Stimulated activated CD8-positive, alpha-beta memory T cell treated with anti-CD3 and anti-CD28 coated beads, Interleukin-7, amount 100 ng/mL, for 1 hour (primary cell): ENCODE measurements at places on chromosomes 6 and 20.

- no peak for DNase-seq
Observed at GRCh38 chr6:26254724-26255123, 110.3 kb upstream of the BTN3A2 start.

DNA sequence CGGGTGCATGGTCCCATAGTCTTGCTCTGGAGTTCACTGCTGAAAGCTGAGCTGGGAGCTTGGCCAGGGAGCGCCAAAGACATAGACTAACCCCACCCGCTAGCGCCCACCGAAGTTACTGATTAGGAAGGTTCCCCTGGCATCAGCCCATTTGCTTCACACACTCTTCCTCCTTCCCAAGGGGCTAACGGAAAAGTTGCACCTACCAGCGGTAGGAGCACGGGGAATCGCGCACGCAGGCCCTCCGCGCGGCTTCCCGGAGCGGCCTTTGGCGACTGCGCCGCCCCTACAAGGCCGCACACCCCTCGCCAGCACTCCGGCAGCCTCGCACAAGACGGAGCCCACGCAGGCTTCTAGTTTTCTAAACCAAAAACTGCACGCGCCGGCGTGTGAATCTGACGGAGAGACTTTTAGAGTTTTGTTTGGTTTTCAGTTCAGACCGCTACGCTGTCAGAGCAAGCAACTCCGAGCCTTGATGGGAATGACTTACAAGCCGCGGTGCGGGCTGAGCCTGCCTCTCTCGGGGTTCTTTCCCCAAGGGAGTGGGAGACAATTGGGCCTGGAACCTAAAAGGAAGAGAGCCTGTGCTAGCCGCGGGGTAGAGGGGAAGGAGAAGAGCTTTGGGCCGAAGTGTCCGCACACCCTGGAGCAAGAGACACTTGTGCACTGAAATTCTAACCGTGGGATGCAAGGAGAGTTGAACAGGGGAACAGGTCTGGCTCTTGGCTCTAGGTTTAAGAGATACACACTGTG is 891 bp upstream of the POU3F2 start:
- no peak for DNase-seq

DNA sequence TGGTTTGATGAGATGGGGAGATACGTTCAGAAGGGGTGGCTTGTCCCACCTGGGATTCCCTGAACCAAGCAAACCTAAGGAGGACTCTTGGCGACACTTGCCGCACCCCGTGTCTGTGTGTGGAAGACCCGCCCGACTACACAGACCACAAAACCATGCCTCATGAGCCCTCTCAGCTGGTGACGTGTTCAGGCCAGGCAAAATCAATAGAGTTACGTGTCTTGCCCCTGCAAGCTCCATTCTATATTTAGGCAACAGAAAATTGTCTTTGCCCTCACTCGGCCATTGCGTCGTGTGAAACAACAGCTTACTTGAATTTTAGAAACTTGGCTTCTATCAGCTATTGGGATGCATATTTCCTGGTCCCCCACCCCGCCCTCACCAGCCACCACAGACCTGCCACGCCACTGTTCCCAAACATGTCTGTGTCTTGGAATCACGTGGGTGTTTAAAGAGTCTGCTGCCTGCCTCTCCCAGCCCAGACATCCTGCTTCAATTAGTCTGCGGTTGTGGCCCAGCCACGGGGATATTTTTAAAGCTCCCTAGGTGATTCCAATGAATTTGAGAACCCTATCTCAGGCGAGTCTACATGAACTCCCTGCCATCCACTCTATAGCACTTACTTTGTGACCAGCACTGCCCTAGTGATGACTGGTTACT is 279.2 kb upstream of the EXOC2 start:
- no peak for DNase-seq

GRCh38 chr20:19860737-19861136 is 102.7 kb downstream of the RIN2 start:
- DNase-seq = no peak

DNA sequence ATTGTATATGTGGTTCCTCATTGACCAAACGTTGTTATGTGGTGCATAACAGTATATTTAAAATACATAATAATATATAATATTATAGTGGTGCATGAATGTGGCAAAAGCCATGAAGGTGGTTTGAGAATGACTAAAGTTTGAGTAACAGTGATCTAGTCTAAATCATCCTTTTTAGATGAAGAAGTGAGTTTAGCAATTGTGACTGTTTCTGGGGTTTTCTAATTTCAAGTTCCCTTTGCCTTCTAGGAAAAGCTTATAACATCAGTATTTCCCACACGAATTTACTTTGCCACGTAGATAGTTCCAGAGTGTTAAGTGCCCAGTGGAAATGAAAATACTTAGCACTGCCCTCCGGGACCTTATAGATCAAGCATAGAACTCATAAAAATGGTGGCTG is 40.9 kb downstream of the ARFGEF2 start:
- no peak for DNase-seq

DNA sequence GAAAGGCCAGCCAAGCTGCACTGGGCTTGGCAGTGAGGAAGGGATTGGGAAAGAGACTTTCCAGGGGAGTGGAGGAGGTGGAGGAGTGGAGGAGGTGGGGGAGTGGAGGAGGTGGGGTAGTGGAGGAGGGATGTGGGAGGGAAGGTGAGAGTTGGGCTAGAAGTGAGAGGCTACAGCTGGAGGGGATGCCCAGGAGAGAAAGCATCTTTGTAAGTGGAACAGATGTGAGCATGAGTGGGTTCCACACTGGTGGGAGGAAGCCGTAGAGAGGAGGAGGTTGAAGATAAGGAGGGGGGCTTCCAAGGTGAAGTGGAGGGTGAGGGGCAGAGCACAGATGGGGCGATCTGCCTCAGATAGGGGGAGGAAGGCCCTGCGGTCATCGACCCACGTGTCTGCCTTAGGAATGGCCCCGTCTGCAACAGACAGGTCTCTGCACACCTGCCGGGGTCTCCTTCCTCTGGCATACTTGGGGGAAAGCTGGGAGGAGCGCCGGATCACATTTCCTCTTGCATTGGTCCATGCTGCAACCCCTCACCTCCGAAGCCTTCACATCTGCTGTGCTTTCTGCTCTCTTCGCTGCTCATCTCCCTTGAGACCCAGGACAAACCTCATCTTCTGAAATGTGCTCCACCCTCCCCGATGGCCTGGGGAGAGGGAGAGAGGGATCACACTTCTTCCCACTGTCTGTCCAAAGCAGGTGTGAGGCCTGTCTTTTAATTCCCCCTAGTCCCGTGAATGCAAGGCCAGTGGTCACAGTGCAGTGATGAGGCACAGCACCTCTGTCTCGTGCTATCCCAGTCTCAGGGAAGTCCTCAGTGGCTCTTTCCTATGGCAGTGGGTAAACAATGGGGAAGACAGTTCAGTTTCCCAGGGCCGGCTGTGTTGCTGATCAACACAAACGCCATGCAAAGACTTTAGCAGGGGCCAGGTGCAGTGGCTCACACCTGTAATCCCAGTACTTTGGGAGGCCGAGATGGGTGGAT is 48.6 kb upstream of the SNX9 start:
- no peak for DNase-seq

- no peak for DNase-seq
Observed at GRCh38 chr20:10135438-10135837, 83.2 kb upstream of the SNAP25 start.

DNA sequence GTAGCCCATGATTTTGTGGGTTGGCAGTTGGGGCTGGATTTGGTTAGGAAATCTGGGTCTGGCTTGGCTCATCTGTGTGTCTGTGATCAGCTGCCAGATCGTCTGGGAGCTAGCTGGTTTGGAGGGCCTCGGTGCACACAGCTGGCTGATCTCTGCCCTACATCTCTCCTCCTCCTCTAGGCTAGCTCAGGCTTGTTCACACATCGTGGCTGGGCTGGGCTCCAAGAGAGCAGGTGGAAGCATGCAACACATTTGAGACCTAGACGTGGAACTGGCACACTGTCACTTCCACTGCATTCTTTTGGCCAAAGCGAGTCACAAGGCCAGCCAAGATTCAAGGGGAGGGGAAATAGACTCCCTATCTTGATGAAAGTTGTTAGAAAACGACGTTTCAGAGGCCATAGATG is 15.9 kb downstream of the NDUFAF5 start:
- no peak for DNase-seq

GRCh38 chr20:60507087-60507694 is 549.0 kb downstream of the CDH26 start:
- DNase-seq = no peak

- no peak for DNase-seq
Observed at GRCh38 chr6:144737998-144738397, 452.9 kb downstream of the UTRN start.

- DNase-seq = no peak
Observed at GRCh38 chr6:98454809-98455322, 379.5 kb upstream of the POU3F2 start.

- DNase-seq = no peak
Observed at GRCh38 chr6:86859513-86859912, 77.8 kb upstream of the HTR1E start.

GRCh38 chr20:56987986-56988385 is 278.5 kb downstream of the BMP7 start:
- DNase-seq = no peak

DNA sequence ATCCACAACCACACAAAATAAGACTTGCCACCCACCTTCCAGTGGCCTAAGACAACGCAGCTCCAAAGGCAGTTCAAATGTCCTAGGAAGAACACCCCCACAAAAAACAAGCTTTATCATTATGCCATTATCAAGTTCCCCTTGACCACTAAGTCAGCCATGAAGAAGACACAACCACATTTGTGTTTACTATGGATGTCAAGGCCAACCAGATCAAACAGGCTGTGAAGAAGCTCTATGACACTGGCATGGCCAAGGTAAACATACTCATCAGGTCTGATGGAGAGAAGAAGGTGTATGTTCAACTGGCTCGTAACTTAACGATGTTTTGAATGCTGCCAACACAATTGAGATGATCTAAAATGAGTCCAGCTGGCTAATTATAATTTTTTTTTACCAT is 26.1 kb downstream of the SEC63 start:
- no peak for DNase-seq

- no peak for DNase-seq
Observed at GRCh38 chr6:47146431-47147174, 104.5 kb upstream of the ADGRF1 start.

- DNase-seq = no peak
Observed at GRCh38 chr6:82588020-82588419, 224.4 kb downstream of the TPBG start.

GRCh38 chr6:87628881-87629280 is 38.9 kb downstream of the ORC3 start:
- no peak for DNase-seq

GRCh38 chr6:111664565-111665030 is 58.9 kb upstream of the TRAF3IP2 start:
- DNase-seq = no peak

DNA sequence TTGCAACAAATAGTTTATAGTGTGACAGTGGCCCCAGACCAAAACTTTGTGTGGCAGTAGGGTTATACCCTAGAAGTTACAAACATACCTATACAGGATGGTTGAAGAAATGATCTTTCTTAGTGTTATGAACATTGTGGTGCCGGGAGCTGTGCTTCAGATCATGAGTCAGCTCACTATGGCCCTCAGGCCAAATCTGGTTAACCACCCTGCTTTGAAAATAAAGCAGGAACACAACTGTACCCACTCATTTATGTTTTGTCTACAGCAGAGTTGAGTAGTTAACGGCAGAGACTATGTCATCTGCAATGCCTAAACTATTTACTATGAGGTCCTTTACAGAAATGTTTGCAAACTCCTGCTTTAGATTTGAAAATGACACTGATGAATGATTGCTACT is 24.3 kb downstream of the AKAP7 start:
- DNase-seq = no peak

DNA sequence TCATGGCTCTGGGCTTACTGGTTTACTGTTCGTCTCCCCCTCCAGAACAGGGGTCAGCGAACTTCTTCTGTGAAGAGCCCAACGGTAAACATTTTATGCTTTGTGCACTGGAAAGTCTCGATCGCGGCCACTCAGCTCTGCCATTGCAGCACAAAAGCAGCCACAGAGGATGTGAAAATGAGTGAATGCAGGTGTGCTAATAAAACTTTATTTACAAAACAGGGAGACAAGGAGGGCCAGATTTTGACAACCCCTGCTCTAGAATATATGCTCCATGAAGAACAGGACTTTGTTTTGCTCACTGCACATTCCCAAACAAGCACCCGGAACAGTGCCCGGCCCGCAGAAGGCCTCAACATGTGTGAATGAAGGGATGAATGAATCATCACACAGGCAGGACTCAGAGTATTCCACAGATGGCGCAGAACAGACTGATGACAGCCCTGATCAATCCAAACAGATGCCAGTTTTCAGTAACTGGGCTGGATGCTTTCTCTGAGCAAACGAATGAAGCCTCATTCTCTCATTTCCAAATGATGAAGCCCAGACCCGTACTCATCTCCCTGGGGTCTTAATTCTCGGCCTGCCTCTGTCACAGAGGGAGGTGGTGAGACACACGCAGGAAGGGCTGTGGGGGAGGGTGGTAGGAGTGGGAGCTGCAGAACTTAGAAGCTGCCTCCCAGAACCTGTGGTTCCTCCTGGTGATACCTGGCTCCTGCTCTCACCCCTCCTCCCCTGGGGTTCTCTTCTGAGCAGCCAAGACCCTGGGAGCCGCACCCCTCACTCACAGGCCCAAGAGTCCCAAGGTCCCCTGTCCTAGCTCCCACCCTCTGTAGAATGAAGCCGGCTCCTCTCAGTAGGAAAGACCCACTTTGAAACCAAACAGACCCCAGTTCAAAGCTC is 196.4 kb downstream of the PREX1 start:
- no peak for DNase-seq

- no peak for DNase-seq
Observed at GRCh38 chr20:19802492-19803158, 44.6 kb downstream of the RIN2 start.

DNA sequence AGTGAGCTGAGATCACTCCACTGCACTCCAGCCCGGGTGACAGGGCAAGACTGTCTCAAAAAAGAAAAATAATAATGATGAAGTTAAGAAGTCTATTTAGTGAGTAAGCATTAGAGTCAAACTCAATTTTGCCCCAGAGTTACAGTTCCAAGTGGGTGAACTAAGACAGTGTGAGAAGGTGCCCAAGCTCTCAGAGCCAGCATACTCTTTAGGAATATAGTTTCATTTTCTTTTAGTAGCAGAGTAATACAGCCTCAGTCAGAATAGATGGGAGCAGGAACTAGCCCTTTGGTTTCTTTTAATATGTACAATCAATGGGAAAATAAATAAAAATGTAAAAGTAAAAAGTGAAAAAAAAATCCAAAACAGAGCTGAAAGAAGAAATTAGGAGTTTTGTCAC is 87.0 kb upstream of the ADGRF1 start:
- DNase-seq = no peak

DNA sequence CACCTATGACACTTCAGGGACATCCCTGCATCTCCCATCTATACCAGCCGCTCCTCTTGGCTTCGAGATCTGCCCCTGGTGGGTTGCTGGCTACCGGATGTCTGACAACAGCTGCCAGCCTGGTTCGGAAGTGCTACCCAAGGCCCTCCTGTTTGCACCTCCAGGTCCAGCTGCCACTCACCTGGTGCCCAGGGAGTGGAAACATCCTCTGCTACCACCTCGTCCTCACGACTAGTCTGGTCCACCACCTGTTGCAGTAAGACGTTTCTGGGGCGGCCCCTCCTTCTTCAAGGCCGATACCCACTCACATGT is 8.3 kb upstream of the PCMTD2 start:
- no peak for DNase-seq

DNA sequence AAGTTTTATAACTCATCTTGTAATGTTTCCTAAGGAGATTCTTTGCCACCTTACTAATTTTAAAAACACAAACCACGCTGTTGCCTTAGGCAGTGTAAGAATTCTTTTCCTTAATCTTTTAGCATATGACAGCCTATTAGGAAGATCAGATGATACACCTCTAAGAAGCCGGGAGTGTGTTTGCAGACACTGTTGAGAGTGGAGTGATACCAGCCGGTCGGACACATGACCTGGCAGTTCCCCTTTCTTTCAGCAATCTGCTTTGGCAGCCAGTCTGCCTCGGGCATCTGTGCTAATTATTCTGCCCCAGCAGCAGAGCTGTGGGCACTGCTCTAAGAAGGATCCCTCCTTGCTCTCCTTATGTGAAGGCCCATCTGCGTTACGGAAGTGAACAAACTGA is 50.9 kb downstream of the PLCB4 start:
- DNase-seq = no peak
